Activated CD8-positive, alpha-beta memory T cell treated with anti-CD3 and anti-CD28 coated beads for 36 hours (primary cell): ENCODE measurements at places on chromosomes 4 and X. TPM values are rescaled to one million over a fixed set of nuclear protein-coding genes. Genes with fewer than 3 reads are reported as not detected.

Gene L1CAM
- 0.19 TPM for total RNA-seq

Gene CT45A2
- not detected for total RNA-seq

Gene ENOPH1
- 71.9 TPM for total RNA-seq

Gene ZDHHC15
- 0.06 TPM for total RNA-seq

Gene DUX4
- not detected for total RNA-seq

Gene CXorf65
- total RNA-seq: 5.6 TPM

Gene DKK2
- not detected for total RNA-seq

Gene PNMA5
- not detected for total RNA-seq

Gene USP17L12
- not detected for total RNA-seq

Gene PFKFB1
- 0.67 TPM for total RNA-seq

Gene F8
- 10.2 TPM for total RNA-seq

Gene ANOS1
- not detected for total RNA-seq

Gene LDB2
- total RNA-seq: not detected

Gene HMX1
- not detected for total RNA-seq

Gene VCX
- not detected for total RNA-seq

Gene CD38
- 29.5 TPM for total RNA-seq

Gene TRIM75
- not detected for total RNA-seq
